ENCODE measurements at places on chromosomes 6 and 20.

GRCh38 chr6:32814145-32814544 is 2.7 kb downstream of the HLA-DOB start:
- DNase-seq = no peak

DNA sequence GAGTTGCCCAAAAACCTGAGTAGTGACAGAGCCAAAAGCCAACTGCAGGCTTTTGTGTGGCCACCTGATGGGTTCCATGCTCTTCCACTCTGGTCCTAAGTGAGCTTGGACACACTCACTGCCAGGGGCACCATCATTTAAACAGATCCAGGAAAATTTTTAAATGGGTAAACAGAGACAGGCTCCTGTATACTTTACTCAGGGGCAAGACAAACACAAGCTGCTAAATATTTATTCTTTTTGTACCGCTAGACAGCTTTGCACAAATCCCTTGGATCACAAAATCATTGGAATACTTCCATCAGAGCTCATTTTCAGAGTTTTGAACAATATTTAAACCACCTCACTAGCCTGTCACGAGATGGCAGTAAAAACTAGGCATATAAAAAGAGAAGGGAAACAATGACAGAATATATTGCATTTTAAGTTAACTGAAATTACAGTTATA is 31.4 kb downstream of the GCLC start:
- no peak for DNase-seq

GRCh38 chr6:34908194-34908593 is 19.1 kb downstream of the ANKS1A start:
- no peak for DNase-seq

- no peak for DNase-seq
Observed at GRCh38 chr20:54539521-54540046, 64.2 kb downstream of the DOK5 start.

DNA sequence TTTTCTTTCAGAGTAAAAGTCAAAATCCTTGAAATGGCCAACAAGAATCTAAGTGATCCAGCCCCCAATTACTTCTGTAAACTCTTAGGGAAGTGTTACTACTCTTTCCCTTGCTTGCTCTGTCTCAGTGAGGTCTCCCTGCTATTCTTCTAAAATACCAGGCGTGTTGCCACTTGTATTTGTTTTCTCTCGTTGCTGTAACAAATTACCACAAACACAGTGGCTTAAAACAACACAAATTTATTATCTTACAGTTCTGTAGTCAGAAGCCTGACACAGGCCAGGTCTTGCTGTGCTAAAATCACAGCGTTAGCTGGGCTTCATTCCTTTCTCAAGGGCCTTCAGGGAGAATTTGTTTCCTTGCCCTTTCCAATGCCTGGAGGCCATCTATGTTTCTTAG is 59.9 kb downstream of the HECA start:
- DNase-seq = no peak

DNA sequence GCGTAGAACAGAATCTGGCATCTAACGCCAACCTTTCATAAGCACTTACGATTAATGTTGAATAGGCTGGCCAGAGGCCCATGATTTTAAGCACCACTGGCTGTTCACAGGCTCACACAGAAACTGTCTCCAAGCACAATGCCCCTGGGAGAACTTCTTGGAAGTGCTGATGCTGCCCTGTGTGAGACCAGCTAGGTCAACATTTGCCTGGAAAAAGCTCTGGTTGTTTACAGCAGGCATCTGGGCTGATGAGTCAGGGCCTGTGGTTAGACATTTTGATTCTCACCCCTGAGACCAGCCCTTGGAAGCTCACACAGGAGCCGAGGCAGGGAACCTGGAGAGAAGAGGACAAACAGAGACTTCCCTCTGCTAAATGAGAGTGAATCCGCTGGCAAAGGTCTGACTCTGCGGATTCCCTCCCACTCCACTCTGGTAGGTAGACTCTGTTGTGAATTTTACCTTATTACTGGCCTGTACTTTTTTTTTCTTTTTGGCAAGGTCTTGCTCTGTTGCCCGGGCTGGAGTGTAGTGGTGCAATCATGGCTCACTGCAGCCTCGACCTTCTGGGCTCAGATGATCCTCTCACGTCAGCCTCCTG is 6.8 kb upstream of the SULF2 start:
- no peak for DNase-seq

DNA sequence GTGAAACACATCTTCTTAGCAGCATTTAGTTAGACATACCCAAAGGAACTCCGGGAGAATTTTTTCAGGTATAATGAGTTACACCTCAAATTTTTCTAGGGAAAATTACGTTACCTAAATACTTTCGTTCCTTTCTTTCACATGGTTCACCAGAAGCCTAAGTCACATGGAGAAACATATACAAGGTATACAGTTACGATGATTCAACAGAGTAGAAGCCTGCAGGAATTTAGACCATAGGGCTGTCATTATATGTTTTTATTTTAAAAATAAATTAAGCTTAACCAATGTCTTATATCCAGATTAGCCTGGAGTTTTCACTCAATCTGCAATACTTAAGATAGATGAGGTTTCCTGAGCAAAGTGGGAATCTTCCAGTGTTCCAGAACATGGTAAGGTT is 549.5 kb upstream of the JARID2 start:
- no peak for DNase-seq

DNA sequence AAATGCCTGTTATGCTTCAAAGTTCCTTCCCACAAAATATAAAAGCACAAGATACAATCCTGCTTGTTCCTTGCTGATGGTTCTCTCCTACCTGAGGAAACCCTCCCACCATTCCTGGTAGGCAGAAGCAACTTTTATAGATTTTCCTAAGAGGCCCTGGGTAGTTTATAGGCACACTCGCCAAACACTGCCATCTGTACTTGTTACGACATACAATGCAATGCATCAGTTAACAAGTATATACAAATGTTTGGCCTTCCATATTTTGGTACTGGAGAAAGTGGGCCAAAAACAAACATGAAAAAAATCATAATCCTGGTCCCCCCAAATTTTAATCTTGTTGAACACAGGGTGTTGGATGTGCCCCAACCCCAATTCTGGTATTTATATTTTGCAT is 16.6 kb downstream of the MCM9 start:
- no peak for DNase-seq

DNA sequence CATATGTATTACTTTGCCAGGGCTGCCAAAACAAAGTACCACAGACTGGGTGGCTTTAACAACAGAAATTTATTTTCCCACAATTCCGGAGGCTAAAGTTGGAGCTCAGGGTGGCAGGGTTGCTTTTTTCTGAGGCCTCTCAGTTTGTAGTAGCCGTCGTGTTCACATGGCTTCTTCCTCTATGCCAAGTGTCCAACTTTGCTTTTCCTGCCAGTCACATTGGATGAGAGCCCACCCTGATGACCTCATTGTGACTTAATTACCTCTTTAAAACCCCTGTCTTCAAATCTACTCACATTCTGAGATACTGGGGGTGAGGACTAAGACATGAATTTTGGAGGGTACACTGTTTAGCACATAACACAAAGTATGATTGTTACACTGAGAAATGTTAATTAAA is 9.9 kb upstream of the ECT2L start:
- DNase-seq = no peak

DNA sequence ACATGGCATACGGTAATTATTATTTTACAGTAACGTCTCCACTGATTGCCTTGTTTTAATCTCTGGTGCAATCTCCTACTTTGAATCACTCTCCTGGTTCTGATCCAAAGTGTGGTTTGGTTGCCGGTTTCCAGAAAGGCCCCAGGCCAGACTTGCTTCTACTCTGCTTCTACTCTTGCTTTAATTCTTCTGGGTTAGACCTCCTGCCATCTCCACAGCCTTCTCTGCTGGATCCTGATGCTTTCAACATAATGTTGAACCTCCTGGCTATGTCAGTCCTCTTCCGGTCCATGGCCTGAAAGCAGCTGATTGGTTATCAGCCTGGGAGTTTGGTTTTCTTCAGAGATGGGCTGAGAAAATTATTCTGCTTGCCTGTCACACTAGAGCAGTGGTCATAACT is 266.5 kb upstream of the RIMS1 start:
- no peak for DNase-seq

- no peak for DNase-seq
Observed at GRCh38 chr20:44614525-44614924, 32.1 kb downstream of the PKIG start.

GRCh38 chr6:150229436-150230163 is 86.8 kb downstream of the PPP1R14C start:
- peak; percentile 18 for DNase-seq

DNA sequence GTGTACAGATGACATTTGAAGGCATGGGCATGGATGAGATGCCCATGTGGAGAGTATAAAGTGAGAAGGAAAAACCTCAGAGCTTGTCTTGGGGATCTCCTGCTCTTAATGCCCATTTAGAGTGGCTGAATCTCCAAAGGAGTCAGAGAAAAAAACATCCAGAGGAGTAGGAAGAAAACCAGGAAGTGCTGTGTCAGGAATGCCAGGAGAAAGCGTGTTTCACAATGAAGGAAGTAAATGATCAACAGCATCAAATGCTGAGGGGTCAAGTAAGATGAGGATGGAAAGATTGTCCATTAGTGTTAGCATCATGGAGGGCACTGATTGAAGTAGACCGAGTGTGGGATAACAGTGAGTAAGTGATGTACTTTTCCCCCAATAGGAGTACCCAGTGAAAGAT is 56.1 kb downstream of the FIG4 start:
- DNase-seq = no peak

DNA sequence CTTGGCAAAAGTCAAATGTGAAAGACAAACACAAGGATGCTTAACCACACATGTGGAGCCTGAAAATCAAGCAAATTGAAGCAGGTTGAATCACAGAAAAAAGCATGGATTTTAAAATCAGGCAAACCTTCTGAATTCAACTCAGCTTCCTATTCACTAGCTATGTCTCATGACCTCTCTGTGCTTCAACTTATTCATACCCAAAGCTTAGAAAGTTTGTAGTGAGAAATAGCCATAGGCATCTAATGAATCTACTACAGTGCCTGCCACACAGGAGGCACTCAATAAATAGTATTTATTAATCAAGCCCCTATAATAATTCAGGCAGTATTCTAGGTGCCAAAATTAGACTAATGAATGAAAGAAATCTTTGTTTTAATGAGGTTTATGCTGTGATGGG is 112.2 kb upstream of the TNFAIP3 start:
- no peak for DNase-seq

DNA sequence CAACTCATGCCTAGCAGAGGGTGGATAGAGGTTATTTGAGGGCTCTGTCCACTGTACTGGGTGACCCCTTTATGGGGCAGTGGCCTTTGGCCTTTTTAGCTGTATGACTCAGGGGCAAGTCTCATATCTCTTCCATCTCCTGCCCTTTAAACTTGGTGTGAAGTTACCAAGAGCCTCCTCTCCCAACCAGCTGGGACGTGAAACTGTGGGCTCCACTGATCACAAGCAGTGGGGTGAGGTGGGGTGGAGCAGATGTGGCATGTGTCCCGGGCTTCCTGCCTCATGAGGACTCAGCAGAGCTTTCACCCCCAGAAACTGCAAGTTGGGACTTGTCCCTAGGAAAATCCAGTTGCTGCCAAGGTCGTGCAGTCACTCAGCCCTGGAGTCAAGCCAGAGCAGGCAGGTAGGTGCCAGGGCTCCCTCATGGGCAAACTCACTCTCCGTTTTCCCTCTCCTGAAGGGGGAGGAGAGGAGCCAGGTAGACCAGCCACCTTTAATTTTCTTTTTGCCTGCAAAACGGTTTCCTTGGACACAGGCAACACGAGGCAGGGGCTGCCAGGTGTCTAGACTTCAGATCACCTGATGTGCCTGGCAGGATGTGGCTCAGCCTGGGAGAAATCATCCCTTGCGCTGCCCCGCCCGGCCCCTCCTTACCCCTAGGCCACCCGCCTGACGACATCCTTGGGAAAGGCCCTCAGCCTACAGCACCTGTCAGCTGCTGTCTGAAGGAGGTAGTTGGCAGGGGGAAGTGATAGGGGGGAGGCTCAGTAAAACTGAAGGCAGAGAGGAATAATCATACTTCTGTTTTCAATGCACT is 4.0 kb downstream of the CDKN1A start:
- no peak for DNase-seq

DNA sequence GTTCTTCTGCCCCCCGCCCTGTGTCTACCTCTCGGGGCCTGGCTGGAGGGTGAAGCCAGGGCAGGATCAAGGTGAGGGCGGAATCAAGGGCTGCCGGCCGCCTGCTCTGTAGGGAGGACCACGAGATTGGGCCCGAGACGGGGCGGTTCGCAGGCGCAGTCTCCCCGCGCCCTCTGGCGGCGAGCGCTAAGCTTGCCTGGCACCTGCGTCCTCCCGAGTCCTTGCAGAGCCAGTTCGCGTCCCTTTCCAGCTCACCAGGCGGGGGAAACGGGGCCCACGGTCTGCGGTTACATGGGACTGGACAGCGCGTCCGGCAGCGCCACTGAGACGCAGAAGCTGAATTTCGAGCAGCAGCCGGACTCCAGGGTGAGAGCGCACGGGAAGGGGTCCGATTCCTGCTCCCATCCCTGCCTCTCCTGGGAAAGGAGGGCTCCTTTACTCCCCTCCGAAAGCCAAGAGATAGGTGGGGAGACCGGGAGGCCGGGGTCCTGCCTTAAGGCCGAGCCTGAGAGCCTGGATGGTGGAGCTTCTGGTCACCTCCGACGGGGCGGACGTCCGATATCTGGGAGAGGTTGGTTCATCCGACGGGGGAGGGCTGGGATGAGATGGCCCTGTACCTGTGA is 3.6 kb upstream of the MATN4 start:
- peak; percentile 58 for DNase-seq

- no peak for DNase-seq
Observed at GRCh38 chr6:65000815-65001214, 706.2 kb downstream of the EYS start.

- no peak for DNase-seq
Observed at GRCh38 chr20:64176551-64176950, 12.3 kb downstream of the MYT1 start.

DNA sequence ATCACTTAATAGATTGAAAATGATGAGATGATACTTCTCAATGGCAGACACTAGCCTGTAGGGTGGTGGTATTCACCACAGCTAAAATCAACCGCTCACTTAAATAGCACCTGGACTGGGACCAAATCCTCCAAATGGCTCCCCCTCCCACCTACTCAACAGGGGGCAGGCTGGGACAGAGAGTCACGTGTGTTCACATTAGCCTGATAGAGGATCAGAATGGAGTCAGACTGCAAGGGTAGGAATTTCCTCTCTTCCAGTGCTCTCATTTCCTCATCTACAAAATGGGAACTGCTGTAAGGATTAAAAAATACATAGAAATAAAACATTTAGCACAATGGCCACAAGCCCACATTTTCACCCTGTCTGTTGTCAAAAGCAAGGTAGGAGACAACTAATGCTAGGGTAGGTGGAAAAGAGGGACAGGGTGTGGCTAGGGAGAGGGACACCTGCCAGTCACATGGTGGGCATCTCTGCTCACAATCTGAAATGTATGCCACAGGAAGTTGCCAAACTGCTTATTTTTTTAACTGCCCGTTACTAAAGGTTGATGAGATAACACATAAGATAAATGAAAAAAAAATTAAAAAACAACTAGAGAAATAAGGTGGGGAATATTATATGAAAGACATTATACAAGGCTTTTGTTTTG is 55.3 kb downstream of the BACH2 start:
- DNase-seq = no peak

Data from right kidney (tissue), 9 donors.